D341Med (cell line): ENCODE measurements at places on chromosomes 12 and 14.

DNA sequence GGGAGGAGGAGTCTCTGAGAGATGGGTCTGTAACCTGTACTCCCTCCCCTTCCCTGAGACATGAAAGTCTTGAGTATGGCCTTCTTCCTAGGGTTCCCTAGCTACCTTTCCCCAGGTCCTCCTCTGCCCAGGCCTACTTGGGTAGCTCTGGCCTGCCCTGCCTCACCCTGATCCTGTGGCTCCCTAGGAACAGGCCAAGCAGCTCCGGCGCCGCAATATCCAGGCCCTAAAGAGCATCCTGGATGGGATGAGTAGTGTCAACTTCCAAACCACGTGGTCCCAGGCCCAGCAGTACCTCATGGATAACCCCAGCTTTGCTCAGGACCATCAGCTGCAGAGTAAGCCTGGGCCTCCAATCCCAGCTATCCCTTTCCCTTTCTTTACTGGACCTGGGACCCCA lies 12.3 kb downstream of the PRPF40B start:
- no peak for DNase-seq

DNA sequence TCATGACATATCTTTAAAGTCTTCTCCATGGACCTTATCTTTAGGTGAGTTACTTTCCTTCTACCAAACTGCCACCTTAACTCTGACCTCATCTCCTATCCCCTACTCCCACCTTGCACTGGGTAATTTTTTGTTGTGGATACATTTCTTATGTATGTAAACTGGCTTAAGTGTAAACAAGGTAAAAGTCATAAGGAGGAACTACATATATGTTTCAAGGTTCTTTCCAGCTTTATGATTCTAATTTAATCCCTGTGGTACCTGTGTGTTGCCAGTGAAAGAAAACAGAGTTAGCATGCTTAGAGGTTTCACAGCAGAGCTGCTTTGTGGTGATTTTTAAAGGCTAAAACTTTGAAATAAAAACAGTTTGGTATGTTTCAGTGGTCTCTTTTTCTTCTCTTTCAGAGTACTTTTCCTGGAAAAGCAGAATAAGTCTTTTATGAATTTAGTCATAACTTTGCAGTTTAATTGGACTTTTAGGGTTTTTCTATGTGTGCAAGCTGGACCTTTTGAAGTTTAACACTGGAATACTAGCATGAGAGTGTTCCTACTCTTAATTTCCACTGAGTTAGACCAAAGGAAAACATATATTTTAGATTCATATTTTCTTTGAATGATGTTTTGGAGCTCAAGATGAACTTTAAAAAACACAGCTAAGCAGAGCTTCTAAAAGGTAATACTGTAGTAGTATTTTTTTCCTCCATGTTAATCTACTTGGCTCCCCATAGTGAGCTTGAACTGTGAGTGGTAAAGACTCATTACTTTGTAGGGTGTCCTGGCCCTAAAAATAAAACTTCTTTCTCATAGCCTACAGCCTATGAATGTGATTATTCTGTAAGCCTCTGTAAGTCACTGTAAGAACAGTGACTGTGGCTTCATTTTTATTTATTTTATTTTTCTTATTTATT lies 105.4 kb downstream of the FUT8 start:
- no peak for DNase-seq

DNA sequence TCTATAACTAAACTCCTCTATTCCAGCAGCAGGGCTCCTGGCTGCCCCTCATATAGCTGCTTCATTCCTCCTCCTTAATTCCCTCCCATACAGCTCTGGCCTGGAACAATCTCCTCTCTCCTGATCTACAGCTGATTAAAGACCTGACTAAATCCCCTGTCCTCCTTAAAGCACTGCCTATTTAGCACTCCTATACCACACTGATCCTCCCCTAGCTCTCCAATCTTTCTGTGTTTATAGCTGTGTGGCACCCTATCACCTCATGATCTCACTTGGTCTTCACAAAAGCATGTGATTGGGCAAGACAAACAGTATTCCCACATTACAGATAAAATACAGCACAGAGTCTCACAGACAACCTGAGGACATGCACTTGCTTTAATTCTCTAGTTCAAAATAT lies 17.4 kb downstream of the FMNL3 start:
- no peak for DNase-seq

DNA sequence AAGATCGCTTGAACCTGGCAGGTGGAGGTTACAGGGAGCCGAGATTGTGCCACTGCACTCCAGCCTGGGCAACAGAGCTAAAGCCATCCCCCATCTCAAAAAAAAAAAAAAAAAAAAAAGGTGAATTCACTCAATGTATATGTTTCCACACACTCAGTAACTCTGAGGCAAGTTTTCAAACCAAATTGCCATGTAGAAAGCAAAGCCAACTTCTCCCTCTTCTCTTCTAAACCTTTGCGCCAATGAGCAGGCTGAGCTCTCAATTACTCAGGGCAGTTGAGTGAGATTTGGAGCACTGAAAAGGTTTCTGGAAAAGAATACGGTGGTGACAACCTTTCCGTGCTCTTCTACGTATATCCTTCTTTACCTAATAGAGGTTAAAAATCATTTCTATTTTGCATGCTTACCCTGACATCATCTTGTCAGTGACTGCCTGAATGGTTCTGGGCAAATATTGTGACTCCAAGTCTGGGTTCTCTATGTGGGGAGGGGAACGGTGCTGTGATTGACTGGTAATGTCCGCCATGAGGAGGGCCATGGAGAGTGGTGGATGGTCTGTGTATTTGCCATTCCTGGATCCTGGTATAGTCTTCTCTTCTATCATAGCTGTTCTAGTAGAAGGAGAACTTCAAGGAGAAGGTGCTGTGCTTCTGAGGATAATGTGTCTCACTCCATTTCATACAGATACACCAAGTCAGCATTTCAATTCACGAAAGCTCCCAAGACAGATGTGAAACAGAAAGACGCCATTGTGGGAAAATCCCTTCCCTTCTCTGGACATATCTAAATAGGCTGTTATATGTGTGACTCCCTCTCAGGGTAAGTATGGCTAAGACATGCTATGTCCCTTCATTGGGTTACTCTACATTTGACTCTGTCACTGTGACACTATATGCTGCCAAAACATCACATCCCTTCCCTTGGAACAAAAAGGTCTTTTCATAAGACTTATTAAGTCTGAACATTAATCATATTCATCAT lies 46.2 kb upstream of the MED13L start:
- no peak for DNase-seq

- DNase-seq = no peak
Observed at GRCh38 chr12:93819050-93819491, 141.9 kb downstream of the CRADD start.

- no peak for DNase-seq
Observed at GRCh38 chr14:95273001-95273978, 46.4 kb downstream of the CLMN start.

- DNase-seq = no peak
Observed at GRCh38 chr14:101082436-101083384, 179.2 kb upstream of the RTL1 start.

DNA sequence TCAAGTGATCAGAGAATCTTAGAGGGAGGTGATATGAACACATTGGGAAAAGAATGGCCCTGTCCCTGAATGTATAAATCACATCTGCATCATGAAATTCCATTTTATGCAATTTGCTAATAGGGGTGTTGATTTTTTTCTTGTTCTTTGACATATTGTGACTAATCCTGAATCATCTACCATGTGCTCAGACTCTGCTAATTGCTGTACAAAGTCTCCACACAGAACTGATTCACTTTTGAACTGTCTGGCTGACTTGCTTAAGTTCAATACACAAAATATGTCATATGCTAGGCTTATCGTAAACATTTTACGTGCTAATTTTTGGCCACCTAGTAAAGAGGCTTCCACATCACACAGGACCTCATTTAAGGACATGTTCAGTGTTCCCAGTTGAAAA lies 2.6 kb downstream of the TMEM132D start:
- no peak for DNase-seq

GRCh38 chr12:132230381-132230780 lies 86.1 kb downstream of the NOC4L start:
- no peak for DNase-seq

GRCh38 chr14:96143906-96144305 lies 60.7 kb upstream of the BDKRB2 start:
- no peak for DNase-seq
